T-cell (primary cell): ENCODE measurements at places on chromosomes 4 and X. TPM values are rescaled to one million over a fixed set of nuclear protein-coding genes. Genes with fewer than 3 reads are reported as not detected.

The SLC10A4 gene
- total RNA-seq: 0.40 TPM

The PRDM8 gene
- 18.7 TPM for total RNA-seq

DNA sequence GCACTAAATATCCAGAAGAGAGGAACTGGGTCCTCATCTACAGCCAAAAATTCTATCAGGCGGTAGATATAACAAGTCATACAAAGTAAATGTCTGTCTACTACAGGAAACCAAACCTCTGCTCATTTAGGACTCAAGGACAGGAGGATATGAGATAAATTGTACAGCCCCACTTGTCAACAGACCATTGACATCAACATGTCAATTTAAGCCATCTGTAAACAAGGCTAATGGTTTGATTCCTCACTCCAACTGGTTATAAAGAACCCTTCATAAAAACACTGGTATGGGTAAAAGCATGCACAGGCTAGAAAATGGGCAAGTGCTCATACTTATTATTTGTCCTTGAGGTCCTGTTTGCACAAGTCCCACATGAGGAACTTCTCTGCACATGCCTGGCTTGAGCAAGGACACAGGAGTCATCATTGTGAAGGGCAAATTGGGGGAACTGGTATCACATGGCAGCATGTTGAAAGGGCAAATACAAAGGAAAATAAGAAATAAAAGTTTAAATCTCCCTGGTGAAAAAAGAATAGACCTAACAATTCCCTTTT, 13.2 kb downstream of the RTL8B start:
- DNase-seq: no peak

DNA sequence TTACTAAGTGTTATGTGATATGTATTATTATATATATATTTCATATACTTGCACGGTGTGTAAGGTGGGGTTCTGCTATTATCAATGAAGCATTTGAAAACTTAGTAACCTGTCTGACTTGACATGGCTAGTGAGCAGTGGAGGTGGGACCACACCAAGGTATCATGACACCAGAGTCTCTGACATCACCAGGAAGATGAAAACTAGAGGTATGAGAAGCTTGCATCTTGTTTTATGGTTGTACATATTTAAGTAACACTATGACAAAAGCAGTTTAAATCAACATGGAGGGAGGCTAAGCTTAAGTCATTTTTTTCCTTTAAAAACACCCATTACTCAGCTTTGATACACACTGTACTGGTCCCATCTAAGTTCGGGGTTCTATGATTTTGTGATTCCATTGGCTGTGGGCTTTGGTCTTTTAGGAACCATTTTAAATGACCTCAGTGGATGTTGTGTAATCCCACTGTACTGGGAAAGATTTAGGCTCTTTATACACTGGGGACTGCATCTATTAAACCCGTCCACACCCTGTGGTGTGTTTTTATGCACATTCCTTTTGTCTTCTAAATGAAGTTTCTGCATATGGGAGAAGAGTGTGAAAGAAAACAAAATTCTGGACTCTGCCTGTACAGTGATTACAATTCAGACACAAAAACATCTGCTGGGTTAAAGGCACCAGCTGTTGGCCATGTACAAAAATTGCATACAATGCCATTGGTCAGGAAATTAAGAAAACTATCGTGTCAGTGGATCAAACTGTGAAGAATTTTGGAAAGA, 570.6 kb downstream of the SPRY1 start:
- DNase-seq: no peak

- no peak for DNase-seq
Observed at GRCh38 chr4:143338313-143338712, 1.6 kb downstream of the GAB1 start.

GRCh38 chr4:1248245-1249147, at the start of gene CTBP1:
Gene CTBP1, minus strand, starts transcription at chr4:1249130. Its CDS starts 7,799 bp downstream, at chr4:1241331.
- peak; percentile 75 for DNase-seq
